ENCODE measurements at places on chromosomes 5 and 9.

DNA sequence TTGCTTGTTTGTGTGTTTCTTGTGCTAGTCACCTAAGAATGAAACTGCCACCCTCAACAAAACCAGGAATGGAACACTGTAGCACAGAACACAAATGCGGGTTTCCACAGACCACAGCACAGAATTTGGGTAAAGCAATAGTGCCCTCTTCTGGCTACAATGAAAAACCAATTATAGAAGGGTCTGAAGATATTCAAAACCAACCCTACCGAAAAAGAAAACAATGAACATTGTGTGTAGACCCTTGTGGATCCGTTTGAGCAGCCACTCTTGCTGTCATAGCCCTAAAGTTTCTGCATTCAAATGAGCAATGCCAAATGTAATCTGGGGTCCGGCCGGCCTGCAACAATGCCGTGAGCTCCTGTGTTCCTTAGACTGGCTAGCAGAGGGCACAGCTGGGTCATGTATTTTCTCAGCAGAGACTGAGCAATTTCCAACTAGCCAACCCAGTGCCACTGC lies 8.3 kb upstream of the ENC1 start:
- peak; percentile 81 for DNase-seq

GRCh38 chr5:151088986-151089385 lies 8.2 kb upstream of the TNIP1 start:
- no peak for DNase-seq

- DNase-seq: no peak
These were observed 1377.5 kb upstream of the CDH9 start for GRCh38 chr5:28415791-28416443.

GRCh38 chr9:34956648-34957047 lies 1.4 kb upstream of the PHF24 start:
- DNase-seq: no peak

DNA sequence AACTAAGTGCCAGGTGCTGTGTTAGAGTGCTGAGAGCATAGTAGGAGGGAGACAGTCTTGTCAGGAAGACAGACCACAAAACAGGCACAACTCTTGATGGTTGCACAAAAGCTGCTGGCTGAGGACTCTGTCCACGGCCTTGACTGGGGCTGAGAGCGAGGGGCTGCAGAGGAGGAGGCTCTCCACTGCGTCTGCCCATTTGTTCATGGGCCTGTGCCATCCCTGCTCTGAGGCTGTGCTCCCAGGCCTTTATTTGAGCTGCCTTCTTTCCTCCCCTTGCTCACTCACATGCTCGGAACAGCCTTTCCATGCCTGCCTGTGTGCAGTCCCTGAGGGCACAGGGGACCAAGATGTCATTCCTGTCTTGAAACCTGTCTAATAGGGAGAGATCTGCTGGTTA lies 147.8 kb downstream of the CACNA1B start:
- no peak for DNase-seq

DNA sequence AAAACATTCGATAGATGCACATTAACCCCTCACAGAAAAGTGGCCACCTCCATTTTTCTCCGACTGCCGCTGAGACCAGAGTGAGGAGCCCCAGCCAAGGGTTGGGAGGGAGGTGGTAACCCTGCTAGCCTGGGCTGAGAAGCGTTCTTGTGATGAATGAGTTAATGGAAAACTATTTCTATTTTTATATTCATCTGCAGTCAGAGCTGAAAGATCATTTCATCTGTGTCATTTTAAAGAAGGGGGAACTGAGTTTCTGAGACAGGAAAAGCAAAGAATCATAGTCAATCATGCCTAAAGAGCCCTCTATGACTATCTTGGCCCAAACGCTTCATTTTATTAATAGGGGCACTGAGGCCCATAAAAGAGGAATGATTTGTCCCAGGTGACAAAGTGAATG lies 229.5 kb downstream of the PAPPA start:
- DNase-seq: no peak

GRCh38 chr9:13971966-13972655 lies 341.8 kb downstream of the NFIB start:
- no peak for DNase-seq

DNA sequence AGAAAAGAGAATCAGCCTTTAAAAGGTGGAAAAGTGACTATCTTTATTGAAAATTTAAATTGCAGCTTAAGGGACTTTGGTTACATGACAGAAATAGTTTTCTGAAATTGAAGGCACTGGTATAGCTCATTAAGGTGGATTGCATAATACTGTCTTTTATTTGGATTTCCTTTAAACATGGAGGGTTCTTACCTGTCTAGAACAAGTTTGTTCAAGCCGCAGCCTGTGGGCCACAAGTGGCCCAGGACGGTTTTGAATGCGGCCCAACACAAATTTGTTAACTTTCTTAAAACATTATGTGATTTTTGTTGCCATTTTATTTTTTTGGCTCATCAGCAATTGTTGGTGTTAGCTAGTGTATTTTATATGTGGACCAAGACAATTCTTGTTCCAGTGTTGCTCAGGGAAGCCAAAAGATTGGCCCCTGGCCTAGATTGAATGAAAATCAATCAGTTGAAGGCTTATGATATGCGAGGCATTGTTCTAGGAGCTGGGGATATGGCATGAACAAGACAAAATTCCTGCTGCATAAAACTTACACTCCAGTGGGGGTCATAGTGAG lies 18.0 kb downstream of the NNT start:
- DNase-seq: no peak

- DNase-seq: no peak
These were observed 287.2 kb upstream of the ZNF608 start for GRCh38 chr5:125033602-125034001.

DNA sequence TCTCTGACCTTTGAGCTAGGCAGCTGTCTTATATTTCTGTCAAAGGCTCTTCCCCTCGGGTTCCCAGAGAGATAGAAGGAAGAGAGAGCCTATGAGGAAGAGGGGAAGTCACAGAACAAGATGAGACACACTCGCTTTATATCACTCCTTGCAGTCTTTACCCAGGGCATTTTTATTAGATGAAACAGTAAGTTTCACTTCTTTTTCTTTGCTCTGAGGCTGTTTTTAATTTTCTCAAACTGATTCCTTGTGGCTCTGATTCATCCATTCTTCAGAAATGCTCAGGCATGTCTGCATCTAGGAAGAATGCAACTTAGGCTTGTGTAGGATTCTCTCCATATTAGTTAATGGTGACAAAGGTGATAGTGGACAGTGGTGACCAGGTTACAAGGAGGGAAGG lies 132.9 kb upstream of the CHD1 start:
- no peak for DNase-seq

GRCh38 chr5:53200306-53200705 lies 90.7 kb upstream of the MOCS2 start:
- no peak for DNase-seq

DNA sequence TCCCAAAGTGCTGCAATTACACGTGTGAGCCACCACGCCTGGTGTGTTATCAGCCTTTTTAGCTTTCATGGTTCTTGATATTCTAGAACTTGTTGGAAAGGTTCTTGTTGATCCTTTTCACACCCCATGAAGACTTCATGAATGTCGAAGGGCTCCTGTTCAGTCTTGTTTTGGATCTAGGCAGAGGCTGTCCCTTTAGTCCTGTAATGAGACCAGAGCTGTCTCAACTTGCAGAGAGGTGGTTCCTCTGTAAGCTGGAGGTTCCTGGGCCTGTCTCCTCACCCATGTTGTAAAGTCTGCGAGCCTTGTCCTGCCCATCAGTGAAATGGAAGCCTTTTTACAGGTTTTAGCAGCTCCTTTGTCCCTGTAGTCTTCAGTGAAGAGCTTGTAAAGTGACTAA lies 38.2 kb downstream of the PRRC2B start:
- DNase-seq: no peak

DNA sequence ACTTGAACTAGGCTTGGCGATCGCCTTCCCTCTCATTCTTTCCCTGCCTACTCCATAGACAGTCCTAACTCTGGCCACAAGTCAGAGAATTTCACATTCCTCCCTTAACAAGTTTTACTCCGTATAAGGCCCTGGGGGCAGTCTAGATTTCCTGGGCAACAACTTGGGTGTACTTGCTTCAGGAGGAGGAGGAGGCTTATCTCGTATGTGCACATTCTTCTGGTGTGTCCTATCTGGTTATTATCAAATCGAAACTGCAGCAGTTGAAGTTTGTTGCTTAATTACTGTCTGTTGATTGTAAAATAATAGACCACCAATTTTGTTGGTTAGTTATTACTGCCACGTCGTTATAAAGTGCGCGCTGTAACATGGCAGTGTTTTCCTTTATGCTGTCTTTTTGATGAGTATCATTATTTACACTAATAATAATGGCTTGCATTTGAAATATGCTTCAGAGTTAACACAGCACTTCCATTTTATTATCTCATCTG lies 42.0 kb downstream of the PIP5K1B start:
- DNase-seq: no peak

DNA sequence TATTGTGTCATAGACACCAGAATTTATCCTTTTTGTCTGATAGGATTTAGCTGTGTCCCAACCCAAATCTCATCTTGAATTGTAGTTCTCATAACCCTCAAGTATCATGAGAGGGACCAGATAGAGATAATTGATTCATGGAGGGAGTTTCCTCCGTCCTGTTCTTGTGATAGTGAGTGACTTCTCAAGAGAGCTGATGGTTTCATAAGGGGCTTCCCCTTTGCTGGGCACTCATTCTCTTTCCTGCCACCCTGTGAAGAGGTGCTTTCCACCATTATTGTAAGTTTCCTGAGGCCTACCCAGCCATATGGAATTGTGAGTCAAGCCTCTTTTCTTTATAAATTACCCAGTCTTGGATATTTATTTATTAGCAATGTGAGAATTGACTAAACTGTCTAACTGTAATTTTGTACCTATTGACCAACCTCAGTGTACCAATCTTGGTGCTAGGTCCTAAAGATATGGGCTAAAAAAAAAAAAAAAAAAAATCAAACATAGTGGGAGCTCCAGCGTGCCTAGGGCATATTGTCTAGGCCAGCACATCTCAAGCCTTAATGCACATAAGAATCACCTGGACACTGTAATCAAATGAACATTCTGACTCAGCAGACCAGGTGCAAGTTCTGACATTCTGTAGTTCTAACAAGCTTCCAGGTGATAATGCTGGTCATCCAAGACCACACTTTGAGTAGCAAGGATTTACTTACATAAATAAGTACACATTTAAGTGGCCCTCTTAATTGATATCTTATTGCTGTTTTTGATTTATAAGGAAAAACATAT lies 30.5 kb downstream of the ST8SIA4 start:
- no peak for DNase-seq

DNA sequence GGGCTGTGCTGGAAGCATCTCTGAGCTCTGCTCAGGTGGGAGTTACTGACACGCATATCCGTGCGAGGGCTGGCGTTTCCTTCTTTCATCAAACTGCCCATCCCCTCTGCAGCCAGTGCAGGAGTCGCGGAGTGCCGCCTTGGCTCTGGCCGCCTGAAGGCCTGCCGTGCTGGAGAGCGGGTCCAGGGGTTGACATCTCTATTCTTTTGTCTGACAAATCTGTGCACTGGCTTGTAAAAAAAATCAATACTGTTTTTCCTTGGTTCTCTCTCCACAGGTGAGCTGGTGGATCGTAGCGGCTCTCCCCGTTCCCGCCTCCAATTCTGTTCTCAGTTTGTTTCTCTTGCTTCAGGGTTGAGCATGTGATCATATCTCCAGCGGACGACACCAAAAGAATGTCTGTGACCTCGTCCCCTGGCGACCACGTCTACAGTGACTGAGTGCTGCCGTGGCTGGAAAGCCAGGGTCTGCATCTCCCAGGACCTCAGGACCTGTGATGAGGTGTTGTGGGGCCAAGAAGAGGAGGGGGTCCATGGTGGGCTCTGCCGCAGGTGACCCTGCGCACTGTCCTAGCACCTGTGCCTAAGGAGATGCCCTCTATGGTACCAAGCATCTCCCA lies 214.3 kb upstream of the IRX4 start:
- DNase-seq: no peak

DNA sequence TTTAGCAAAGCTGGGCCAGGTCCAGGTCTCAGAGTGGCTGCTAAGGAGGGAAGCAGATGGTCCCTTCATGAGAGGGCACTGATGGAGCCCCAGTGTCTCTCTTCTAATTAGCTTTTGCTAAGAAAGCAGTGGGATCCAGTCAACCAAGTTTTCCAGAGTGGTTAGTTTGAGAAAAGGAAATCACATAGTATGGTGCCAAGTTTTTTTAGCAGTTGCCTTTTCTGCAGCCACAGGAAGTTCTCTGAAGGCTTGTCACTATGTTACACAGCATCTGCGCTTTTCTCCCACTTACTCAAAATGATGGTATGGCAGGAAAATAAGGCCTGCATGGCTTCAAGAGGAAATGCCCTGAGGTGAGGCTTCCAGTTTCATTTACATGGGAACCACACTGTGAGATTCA lies 331.5 kb upstream of the ZNF462 start:
- DNase-seq: peak; percentile 3

DNA sequence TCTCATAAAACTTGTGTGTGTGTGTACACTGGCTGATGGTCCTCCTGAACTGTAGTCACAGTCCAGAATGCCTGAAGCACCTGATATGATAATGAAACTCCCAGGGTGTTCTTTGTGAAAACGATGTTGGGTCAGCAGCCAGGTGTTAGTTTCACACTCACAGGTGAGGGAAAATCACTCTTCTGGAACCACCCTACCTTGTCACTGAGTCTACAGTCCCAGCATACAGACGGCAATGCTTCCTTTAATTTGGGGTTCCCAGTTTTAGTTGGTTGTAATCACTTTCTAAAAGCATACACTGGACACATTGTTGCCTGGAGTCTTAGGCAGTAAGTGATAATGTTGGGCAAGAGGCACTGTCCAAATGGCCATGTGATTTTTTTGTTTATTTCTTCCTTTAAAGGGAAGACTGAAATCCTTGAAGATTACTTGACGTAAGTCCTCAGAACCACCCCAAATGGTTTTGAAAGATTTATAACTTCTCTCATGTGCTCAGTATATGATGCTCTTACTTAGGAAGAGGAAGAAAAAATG lies 18.2 kb upstream of the MGAT1 start:
- DNase-seq: no peak

- peak; percentile 72 for DNase-seq
These were observed 998.8 kb downstream of the MAT2B start for GRCh38 chr5:164504141-164504772.

DNA sequence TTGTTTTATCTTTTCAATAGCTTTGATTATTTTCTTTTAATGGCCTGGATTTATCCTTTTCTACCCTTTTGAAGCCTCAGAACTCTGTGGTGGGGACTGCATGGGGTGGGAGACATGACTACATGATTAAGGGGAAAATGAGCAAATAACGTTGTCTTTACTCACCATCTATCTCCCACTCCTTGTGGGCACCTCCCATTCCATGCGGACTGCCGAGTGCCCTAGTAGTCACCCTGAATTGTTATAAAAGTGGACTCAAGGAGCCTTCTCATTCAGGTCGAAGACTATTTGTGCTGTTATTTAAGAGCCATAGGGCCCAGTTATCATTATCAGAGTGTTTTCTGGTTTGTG lies 281.8 kb downstream of the MLLT3 start:
- DNase-seq: no peak

All from NCI-H446 (cell line).